ENCODE measurements at places on chromosomes 12 and 14.

- no peak for DNase-seq
Measured at GRCh38 chr12:95681210-95681765, 109.3 kb downstream of the NTN4 start.

GRCh38 chr14:91681118-91681517, 50.8 kb downstream of the CATSPERB start:
- DNase-seq: no peak

GRCh38 chr12:76820888-76821482, 57.1 kb downstream of the ZDHHC17 start:
- no peak for DNase-seq

DNA sequence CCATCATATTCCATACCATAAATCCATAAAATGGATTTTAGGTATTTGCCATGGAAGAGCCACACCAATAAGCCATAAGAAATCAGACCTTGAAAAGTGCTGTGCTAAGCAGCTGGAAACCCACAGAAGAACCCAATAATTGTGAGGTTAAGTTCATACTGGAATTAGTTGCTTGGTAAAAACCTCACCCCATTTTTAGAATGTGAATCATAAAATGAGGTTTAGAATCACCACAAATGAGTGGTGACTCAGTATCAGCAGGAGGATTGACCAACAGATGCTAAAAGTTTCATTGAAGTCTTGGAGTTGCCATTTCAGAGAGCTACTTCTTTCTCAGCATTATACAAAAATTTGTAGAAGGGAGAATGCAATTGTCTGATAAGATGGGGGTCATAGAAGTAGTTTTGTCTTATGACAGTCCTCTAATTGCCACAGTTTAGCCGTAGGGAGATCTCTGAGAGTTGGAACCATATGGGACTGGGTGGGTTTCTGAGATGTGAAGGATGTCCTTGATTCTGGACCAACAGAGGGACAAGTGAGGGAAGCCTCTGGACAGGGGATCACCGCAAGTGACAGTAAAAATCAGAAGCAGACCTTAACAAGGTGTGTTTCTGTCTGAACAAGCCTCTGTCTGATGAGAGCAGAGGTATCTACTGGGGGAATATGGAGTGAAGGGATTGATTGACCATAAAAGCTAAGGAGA, 1.4 kb upstream of the STON2 start:
- no peak for DNase-seq

GRCh38 chr12:81992461-81992860, 233.3 kb upstream of the PPFIA2 start:
- no peak for DNase-seq

DNA sequence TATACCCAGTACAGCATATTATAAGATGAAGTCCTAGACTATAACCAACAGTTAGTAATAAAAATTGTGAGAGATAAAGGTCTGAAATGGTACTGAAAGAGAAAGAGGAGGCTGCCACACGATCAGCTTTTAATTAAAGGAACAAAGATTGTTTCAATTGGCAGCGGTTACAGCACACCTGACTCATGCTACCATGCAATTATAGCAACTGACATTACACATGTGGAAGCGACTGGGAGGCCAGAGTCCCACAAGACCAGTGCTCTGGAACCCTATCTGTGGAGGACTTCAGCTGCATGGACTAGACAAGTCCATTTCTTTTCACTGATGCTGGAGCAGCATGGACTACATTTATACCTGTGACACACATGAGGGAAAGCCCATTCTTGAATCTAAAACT, 55.2 kb downstream of the SEL1L start:
- no peak for DNase-seq

DNA sequence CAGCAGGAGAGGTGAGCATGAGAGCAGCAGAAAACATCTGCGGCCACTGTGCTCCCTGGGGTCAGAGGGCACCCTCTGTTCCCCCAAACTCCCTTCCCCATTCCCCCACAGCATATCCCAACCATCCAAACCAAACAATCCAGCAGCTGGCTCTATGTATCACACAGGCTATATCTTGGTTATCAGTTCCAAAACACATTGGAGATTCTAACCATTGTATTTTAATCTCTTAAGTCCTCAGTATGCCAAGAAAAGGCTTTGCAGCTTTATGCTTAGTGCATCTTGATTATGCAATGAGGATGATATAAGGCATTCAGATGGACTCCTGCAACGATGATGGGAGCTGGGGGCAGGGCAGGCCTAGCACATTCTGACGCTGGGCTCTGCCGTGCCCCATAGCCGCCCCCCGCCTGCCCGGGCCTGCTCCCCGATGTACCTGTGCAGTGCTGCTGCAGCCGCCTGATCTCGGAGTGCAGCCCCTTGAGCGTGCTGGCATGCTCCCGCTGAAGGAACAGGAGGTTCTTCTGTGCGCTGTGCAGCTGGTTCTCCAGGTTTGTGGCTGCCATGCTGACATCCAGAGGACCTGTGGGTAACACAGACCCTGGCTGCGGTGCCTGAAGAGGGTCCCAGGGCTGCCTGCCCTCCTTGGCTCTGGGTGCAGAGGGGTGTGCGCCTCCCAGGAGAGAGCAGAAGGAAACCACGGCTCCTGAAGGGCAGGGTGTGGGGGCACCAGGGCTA, 29.6 kb downstream of the CCDC92 start:
- DNase-seq: no peak

- no peak for DNase-seq
Measured at GRCh38 chr12:21502164-21502496, 541 bp downstream of the GOLT1B start.

DNA sequence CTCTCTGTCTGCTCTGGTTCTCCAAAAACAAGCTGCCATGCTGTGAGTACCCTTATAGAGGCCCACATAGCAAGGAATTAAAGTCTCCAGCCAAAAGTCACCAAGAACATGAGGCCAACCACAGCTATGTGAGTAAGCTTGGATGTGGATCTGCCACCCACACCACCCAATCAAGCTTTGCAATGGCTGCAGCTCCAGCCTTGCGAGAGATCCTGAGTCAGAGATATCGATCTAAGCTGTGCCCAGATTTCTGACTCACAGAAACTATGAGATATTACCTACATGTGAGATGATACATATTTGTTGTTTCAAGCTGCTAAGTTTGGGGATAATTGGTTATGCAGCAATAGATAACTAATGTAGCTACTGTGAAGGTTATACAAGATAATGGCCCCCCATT, 15.5 kb upstream of the TMEM233 start:
- DNase-seq: no peak

GRCh38 chr14:42994051-42994736, 1387.5 kb downstream of the LRFN5 start:
- DNase-seq: no peak

- DNase-seq: no peak
Measured at GRCh38 chr12:85516667-85517325, 236.8 kb downstream of the ALX1 start.

DNA sequence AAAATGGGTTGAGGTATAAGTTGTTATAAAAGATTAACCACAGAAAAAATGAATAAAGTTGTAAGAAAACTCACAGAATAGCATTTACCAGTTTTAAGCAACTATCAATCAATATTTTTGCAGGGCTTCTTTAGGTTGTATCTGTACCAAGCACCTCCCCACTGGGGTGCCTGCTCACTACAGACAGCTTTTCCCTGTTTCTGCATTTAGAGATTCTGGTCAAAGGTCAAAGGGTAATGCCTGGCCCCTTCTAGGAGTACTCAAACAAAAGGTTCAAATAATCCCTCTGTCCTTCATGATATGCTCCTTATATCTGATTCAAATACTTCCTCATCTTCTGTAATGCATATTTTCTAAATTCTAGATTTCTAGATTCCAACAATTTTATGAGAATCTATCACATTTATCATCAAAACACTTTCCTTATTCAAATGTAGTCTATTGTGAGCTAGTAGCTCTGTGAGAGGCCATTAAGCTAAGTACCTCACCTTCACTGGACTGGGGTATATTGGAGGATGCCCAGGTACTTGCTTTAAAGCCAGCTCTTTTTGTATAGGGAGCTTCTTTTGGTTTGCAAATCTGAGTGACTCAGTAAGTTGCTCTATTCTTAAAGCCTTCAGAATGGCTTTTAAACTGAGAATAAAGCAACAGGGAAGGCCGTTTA, 120.7 kb upstream of the PTPRB start:
- DNase-seq: no peak

DNA sequence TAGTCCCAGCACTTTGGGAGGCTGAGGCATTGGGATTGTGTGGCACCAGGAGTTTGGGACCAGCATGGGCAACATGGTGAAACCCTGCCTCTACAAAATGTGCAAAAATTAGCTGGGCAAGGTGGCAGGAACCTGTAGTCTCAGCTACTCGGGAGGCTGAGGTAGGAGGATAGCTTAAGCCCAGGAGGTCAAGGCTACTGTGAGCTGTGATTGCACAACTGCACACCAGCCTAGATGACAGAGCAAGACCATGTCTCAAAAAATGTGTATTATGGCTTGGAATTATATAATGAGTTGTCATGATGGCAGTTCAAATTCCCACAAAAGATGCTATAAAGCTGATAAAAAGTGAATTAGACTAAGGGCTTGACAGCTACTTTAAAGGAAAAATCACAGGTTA, 20.6 kb upstream of the TMPRSS12 start:
- no peak for DNase-seq

DNA sequence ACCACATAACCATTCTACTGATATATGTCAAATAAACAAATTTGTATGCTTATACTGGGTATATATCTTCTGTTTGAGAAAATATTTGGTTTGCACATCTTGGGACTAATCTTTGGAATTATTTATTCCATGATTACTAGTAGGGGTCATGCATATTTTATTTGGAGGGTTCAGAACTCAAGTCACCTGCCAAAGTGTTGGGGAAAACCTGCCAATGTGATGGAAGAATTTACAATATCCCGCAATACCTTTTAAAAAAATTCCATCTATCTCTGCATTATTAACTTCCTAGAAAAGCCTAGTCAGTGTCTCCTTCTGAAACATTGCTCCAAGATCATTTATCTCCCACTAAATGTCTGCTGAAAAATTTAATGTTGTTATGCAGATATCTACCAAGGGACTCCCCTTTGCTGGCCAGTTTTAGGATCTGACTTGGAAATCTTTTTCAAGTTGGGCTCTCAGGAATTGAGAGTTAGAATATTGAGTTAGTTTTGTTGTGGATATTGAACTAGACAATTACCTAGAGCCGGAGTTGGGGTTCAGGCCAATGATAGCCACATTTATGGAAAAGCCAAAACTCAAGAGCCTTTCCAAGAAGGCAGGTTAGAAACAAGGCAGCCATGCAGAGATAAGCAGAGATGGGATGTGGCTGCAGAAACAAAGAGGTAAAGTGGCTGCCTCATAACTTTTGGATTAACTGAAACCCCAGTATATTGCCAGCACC, 425.2 kb downstream of the ADAMTS20 start:
- DNase-seq: no peak

DNA sequence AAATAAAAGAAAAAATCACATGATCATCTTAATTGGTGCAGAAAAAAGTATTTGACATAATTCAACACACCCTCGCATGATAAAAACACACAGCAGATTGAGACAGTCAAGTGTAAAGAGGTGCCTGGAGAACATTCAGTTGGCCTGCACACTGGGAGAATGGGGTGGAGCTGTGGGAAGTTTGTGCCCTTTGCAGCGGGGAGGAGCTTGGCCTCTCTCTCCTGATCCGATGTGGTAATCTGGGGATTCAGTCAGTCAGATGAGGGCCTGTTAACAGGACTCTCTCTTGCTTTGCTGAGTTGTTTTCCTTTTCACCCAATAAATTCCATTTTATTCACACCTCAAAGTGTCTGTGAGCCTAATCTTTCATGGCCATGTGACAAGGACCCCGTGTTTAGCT, 5.9 kb downstream of the SERPINA6 start:
- no peak for DNase-seq

- no peak for DNase-seq
Measured at GRCh38 chr14:103020271-103021170, 36.8 kb downstream of the CDC42BPB start.

GRCh38 chr14:42335918-42336317, 729.2 kb downstream of the LRFN5 start:
- no peak for DNase-seq

GRCh38 chr14:82886670-82887069, 1353.0 kb upstream of the SEL1L start:
- DNase-seq: no peak

- no peak for DNase-seq
Measured at GRCh38 chr12:70948236-70948975, 27.9 kb upstream of the PTPRR start.

DNA sequence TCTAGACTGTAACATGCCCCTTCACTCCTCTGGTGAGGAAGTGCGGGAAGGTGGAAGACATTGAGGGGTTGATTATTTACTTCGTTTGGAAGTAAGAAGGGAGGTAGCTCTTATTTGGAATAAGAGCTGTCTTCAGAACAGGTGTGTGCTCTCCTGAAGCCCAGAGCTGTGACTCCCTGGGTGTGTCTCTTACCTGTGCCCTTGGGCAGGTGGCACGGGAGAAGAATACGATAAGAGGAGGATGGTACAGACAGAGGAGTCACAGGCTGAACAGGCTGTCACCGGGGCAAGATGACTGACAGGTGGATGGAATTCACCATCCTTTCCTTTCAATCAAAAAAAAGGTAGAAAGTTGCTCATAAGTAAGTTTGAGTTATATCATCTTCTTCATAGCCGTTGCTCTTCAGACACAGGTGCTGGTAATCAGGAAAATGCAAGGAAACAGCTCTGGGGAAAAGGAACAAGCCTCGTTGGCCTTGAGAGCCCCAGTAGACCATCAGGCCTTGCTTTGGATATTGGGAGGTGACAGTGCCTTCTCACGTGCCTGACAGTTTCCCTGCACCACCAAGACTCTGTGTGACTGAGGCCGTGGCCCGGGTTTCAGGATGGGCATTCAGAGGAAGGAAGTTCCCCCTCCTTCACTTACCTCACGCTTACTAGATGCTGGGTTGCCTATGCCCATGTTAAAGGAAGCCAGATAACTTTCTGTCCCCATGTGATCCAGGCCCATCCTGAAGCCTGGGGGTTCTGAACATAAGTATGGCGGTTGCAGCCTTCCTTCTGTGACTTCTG, 120.4 kb downstream of the ETV6 start:
- no peak for DNase-seq

- no peak for DNase-seq
Measured at GRCh38 chr12:74391283-74391682, 146.4 kb upstream of the ATXN7L3B start.

GRCh38 chr14:103530390-103530789, 1.4 kb downstream of the TRMT61A start:
- no peak for DNase-seq

DNA sequence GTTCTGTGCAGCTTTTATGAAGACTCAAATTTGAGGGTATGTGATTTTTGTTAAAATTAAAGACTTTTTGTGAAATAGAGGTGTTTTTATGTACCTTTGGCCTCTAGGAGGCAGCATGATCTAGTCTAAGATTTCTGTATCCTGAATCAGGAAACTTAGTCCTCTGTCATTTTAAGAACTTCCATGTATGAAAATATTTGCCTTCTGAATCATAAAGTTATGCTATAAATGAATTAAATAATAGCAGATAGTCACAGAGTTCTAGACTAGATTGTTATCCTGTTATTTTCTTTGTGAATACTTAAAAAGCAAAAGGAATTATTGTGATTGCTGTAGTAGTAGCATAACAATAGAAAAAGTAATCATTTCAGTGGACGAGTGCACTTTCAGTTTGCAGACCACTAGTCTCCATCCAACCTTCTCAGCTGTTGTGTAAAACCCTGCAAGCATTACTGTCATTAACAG, 56.3 kb downstream of the FGD4 start:
- DNase-seq: no peak
